AG20443 (cell line): ENCODE measurements at places on chromosomes 3 and 15.

GRCh38 chr15:48038221-48038620 is 82.6 kb upstream of the SLC24A5 start:
- no peak for DNase-seq

- no peak for DNase-seq
Observed at GRCh38 chr3:58839964-58840363, 173.4 kb upstream of the FAM3D start.

DNA sequence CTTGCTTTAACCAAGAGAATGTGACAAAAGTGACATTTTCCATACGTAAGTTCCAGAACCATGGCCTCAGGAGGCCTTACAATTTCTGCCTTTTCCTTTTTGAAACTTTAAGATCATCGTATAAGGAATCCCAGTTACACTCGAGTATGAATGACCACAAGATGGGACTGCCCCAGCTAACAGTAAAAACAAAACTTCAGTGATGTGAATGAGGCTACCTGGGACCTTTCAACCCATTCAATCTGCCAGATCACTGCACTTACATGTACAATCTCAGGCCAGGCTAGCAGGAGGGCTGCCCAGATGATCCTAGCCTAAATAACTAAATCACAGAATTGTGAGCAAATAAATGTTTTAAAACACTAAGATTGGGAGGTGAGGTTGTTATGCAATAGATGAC is 328.8 kb downstream of the CNTN6 start:
- DNase-seq: no peak

- no peak for DNase-seq
Observed at GRCh38 chr3:158091531-158091930, 14.7 kb downstream of the SHOX2 start.

- no peak for DNase-seq
Observed at GRCh38 chr3:115651087-115651486, 27.8 kb downstream of the GAP43 start.

GRCh38 chr3:30694148-30694547 is 87.7 kb downstream of the TGFBR2 start:
- DNase-seq: no peak

DNA sequence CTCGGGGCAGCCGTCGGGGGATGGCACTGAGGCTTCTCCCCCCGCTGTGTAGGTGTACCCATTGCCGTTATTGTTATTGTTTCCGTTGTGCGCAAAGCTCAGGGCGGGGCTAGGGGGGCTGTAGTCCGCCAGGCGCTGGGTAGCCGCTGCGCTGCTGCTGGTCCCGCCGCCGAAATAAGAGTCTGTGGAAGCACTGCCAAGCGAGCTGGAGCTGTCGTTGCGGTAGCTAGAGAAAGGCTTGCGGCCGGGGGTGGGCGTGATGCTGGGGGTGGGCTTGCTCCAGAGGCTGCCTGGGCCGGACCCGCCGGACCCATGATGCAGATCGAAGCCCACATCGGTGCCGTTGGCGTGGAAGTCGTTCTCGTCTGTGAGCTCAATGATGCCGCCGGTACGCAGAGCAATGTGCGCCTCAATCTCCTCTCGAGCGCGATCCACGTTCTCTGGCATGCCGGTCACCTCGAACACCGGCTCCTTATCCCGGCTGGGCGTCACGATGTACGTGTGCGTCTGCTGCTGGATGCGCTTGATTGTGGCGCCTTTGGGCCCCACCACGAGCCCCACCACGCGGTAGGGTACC is 1.9 kb downstream of the MEX3B start:
- DNase-seq: peak; percentile 56
